Activated effector memory CD4-positive, alpha-beta T cell treated with anti-CD3 and anti-CD28 coated beads, Interleukin-2, amount 50 U/mL, for 16 hours (primary cell): ENCODE measurements at places on chromosomes 7 and 10.

- DNase-seq, result no peak
Measured at GRCh38 chr10:543131-543530, 146.3 kb downstream of the DIP2C start.

GRCh38 chr10:70932392-70933196, 44.2 kb upstream of the PCBD1 start:
- DNase-seq, result no peak

DNA sequence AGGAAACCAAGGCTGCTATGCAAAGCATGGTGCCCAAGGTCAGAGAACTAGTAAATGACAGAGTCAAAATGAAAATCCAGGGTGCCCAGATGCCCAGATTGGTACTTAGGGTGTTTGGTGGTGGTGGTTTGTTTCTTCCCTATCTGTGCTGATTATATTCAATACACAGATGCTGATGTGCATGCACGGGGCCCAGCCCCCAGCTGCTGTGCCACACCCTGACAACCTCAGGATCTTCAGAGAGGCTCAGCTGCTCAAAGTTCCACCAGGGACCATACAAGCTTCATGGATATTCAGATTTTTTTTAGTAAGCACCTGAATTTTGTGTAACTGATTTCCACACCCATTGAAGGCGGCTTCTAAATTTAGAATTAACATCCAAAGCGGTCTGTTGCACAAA, 75.6 kb downstream of the KCNMA1 start:
- DNase-seq, result no peak

- no peak for DNase-seq
Measured at GRCh38 chr7:22799633-22800032, 23.0 kb downstream of the TOMM7 start.

DNA sequence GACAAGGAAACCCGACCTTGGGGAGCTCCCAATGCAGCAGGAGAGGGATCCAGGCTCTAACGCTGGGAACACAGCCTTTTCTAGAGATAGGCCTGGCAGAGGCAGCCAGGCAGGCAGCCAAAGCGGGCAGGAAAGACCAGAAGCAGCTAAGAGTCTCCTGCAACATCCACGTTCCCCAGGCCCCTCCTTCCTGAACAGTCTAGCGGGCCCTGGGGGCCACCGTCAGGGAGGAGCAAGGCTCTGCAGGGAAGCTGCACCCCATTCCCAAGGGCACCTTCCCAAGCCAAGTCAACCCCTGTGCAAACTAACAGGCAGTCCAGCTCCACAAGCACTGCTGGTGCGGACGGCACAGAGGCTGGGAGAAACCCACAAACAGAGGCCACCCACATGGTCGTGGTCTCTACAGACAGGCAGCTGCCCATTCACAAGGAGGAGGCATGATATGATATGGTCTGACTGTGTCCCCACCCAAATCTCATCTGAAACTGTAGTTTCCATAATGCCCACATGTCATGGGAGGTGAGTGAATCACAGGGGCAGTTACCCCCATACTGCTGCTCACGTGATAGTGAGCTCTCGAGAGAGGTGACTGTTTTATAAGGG, 115.7 kb downstream of the MAD1L1 start:
- no peak for DNase-seq
